ENCODE measurements at places on chromosomes 2 and 18. TPM values are rescaled to one million over a fixed set of nuclear protein-coding genes. Genes with fewer than 3 reads are reported as not detected.

The PDCD1 gene
- not detected for total RNA-seq

The IL36A gene
- total RNA-seq = not detected

The PID1 gene
- 3.4 TPM for total RNA-seq

The MBP gene
- total RNA-seq = 17.1 TPM

The HSBP1L1 gene
- 9.9 TPM for total RNA-seq

The IL18R1 gene
- 0.49 TPM for total RNA-seq

The ASB18 gene
- not detected for total RNA-seq

The SNTG2 gene
- total RNA-seq = not detected

The CCDC142 gene
- 9.5 TPM for total RNA-seq

The CNGA3 gene
- total RNA-seq = not detected

The KLHL41 gene
- total RNA-seq = under 0.01 TPM

The FIGN gene
- total RNA-seq = 3.1 TPM

The DLX2 gene
- 0.16 TPM for total RNA-seq

The SPR gene
- 22.7 TPM for total RNA-seq

The MAL gene
- total RNA-seq = 0.98 TPM

The PLEKHB2 gene
- total RNA-seq = 75.6 TPM

The ICOS gene
- total RNA-seq = not detected

The ZNF638 gene
- total RNA-seq = 37.3 TPM

The GNAL gene
- 4.3 TPM for total RNA-seq

The DRC1 gene
- not detected for total RNA-seq

The UCN gene
- 0.65 TPM for total RNA-seq

The C1QL2 gene
- total RNA-seq = not detected

The ZNF804A gene
- total RNA-seq = 0.16 TPM

The GCKR gene
- 1.1 TPM for total RNA-seq

The TMEM37 gene
- total RNA-seq = 1.6 TPM

The ATIC gene
- total RNA-seq = 57.3 TPM

The IFIH1 gene
- 6.3 TPM for total RNA-seq

The C1GALT1C1L gene
- total RNA-seq = 0.33 TPM

The TPO gene
- not detected for total RNA-seq

The FHOD3 gene
- 28.7 TPM for total RNA-seq

The STK17B gene
- total RNA-seq = 14.7 TPM

The MYO3B gene
- not detected for total RNA-seq

The SANBR gene
- 5.5 TPM for total RNA-seq

The SIX2 gene
- 15.2 TPM for total RNA-seq

The THSD7B gene
- 0.13 TPM for total RNA-seq

The GALNT14 gene
- total RNA-seq = 217 TPM

The BCL2 gene
- 2.3 TPM for total RNA-seq

The CDK5R2 gene
- total RNA-seq = not detected

The UGT1A10 gene
- total RNA-seq = not detected

The NTSR2 gene
- not detected for total RNA-seq

The CCDC102B gene
- 2.4 TPM for total RNA-seq

The COL6A3 gene
- 496 TPM for total RNA-seq

The FNDC4 gene
- 35.9 TPM for total RNA-seq

The C2orf92 gene
- 2.4 TPM for total RNA-seq

The KCNF1 gene
- total RNA-seq = not detected

The TRIM54 gene
- total RNA-seq = not detected

All from mesangial cell (primary cell).